GM04503 (cell line): ENCODE measurements at places on chromosomes 16 and 17.

DNA sequence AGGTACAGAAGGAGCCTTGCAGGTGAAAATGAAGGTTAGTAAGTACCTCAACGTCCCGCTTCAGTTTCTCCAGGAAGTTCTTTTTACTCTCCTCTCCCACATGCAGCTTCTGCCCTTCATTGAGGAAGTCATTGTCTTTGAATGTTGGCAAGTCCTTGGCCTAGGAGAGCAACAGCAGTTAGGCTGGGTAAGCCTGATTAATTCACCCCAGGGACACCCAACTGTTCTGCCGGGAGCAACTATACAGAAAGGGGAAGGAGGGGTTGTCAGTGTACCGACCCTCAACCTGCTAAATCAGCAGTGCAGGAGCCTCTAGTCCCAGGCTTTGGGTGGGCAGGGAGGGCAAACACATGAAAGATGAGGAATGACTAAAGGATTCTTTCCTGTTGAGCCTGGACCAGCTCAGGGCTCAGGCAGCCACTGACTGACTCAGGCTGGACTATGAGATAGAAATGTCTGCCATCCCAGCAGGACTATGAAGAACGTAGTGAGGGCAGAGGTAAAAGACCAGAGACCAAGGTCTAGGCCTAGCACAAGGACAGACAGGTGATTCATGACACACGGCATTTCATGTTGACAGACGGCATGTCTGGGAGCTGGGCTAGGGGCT lies 21.6 kb downstream of the PIP4K2B start:
- no peak for DNase-seq

DNA sequence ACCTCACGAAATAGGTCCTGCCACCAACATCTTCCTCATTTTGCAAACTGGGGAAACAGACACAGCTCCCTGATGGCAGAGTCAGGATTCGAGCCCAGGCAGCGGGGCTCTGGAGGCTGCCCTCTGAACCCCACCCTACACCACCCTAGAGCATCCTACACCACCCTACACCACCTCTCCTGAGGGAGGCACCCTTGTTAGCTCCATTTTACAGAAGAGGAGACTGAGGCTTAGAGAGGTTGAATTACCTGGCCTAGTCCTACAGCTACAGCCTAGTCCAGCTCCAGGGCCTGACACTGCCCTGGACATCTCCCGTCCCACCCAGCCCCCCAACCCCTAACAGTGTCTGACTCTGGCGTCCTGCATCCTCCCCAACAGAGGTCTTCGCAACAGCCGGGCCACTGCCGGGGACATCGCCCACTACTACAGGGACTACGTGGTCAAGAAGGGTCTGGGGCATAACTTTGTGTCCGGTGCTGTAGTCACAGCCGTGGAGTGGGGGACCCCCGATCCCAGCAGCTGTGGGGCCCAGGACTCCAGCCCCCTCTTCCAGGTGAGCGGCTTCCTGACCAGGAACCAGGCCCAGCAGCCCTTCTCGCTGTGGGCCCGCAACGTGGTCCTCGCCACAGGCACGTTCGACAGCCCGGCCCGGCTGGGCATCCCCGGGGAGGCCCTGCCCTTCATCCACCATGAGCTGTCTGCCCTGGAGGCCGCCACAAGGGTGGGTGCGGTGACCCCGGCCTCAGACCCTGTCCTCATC lies 3.2 kb upstream of the NECAB2 start:
- no peak for DNase-seq

DNA sequence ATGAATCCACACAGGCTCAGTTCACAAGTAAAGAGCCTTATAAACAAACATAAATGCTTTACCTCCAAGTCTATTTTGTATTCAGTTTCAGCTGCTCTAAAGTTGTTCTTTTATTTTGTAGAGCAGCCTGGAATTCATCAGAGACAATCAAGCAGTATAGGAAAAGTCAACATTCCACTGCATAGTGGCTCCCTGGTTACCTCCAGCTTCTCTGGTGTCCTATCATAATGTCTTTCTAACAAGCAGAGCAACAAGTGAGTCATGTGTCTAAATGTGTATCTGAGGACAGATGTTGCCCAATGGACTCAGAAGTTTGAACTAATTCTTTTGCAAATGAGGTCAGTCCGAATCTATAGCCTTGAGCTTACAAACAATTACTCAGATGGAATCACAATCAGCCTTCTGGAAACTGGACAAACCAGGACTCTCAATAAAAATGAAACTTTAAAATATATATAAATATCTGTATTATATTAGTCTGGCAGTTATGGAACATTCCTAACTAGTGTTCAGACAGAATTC lies 292.0 kb upstream of the TOM1L1 start:
- DNase-seq, result no peak

DNA sequence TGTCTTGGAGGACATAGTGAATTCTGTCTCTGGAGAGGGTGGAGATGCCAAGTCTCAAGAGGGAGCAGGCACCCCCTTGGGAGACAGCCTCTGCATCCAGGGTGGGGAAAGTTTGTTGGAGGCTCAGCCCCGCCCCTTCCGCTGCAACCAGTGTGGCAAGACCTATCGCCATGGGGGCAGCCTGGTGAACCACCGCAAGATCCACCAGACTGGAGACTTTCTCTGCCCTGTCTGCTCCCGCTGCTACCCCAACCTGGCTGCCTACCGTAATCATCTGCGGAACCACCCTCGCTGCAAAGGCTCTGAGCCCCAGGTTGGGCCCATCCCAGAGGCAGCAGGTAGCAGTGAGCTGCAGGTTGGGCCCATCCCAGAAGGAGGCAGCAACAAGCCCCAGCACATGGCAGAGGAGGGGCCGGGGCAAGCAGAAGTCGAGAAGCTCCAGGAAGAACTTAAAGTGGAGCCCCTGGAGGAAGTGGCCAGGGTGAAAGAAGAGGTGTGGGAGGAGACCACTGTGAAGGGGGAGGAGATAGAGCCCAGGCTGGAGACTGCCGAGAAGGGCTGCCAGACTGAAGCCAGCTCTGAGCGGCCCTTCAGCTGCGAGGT lies 5.2 kb downstream of the ZNF646 start:
- no peak for DNase-seq

DNA sequence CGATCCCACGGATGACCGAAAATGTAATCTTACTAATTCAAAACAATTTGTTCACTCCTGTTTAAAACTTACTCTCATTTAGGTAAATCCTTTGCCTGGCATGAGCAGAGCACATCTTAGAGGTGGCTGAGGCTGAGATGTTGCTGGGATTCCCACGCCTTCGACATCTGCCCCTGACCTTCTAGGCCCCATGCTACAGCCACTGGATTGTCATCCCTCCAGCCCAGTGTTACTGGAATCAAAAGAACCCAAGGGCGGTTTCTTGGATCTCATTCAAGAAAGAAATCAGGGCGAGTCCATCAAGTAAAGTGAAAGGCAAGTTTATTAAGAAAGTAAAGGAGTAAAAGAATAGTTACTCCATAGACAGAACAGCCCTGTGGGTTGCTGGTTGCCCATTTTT lies 64.5 kb upstream of the SHISA6 start:
- DNase-seq, result no peak

GRCh38 chr16:77500934-77501664 lies 66.3 kb upstream of the ADAMTS18 start:
- DNase-seq, result no peak

DNA sequence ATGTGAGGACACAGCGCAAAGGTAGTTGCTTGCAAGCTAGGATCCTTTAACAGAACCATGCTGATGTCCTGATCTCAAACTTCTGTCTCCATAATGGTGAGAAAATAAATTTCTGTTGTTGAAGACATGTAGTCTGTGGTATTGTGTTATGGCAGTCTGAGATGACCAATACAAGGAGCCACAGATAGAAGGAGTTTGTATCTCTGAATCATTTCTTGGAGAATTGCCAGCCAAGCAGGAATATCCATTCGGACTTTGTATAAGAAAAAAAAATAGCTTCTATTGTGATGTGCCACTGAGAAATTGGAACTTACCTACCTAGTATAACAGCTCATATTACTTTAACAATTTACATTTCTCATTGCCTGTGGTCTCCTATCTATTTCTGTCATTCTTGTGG lies 447.6 kb upstream of the CA10 start:
- no peak for DNase-seq

- DNase-seq, result no peak
These were observed 5.0 kb downstream of the ARMC7 start for GRCh38 chr17:75114552-75115314.

DNA sequence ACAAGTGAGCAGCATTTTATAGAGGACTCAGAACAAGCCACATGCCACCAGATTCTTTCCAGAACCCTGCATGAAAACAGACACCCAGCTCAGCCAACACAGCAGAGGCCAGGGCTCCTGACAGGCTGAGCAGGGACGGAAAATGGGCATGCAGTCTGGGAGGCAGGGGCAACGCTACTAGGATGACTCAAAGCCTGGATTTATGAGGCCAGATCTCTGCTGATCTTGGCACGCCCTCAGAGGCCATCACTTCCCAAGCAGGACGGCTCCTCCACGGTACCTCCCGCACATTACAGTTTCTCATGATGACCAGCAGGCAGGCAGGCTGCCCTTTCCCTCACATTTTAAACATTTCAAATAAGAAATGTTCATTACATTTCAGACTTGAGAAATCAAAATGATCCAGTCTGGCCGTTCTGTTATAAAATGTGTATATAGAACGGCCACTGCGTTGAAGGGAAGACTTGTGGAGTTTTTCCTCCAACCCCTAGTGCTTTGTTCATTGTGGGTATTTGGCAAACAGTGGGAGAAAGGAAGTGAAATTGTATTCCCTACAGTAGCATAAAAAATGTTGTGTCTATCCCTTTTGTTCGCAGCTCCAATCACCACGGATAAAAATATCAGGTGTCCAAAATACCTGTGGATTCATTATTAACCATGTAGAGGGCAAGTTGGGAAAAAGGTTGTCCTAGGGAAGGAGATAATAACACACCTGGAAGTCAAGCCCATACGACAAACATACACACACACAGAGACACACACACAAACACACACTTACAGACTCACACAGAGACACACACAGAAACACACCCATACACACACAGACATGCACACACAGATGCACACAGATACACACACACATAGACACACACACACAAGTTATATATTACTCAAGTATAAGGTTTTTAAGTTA lies 64.8 kb upstream of the ADAMTS18 start:
- DNase-seq, result no peak

- DNase-seq, result no peak
These were observed 4.0 kb downstream of the CDK10 start for GRCh38 chr16:89690392-89690901.

- no peak for DNase-seq
These were observed 24.5 kb upstream of the PHOSPHO1 start for GRCh38 chr17:49255125-49255524.

DNA sequence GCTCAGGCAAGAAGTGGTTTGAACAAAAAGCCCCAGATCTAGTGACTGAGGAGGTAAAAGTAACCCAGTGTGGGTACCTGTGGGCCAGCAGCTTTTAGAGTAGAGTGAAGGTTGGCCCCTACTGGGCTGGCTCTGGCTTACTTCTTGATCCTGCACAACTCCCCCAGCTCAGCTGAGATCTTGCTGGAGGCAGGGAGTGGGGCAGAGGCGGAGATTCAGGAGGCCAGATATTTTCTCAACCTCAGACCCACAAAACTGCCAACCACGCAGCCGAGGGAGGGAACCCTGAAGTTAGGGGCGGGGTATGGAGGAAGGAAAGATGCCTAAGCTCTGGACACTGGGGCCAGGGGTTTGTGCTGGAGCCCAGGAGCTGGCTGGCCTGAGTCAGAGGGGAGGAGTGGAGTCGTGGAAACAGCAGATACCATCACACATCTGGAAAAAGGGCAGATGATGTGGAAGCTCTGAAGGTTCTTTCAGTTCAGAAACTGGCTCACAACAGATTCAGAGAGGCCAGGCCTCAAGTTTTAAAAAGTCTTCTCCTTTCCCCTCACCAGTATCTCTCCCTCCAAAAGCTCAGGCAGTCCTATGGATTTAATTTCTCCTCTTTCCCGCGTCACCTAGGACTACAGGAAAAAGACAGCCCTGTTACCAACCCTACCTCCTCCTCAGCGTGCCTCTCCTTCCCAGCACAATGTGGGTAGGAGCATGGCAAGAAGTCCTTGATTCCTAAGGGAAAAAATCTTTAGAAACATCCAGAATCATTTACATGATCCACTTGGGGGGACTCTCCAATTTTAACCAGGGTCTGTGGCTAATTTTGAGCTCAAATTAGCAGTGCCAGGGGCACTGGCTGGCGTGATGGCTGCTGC lies 48.1 kb downstream of the MYO18A start:
- DNase-seq, result peak; percentile 80

GRCh38 chr17:62592341-62593099 lies 35.0 kb upstream of the MRC2 start:
- no peak for DNase-seq

- DNase-seq, result no peak
These were observed 14.1 kb upstream of the NUDT16L1 start for GRCh38 chr16:4679156-4679849.

GRCh38 chr16:51989637-51990230 lies 557.2 kb downstream of the TOX3 start:
- DNase-seq, result no peak

GRCh38 chr17:49110509-49110908 lies 22.1 kb upstream of the B4GALNT2 start:
- no peak for DNase-seq

DNA sequence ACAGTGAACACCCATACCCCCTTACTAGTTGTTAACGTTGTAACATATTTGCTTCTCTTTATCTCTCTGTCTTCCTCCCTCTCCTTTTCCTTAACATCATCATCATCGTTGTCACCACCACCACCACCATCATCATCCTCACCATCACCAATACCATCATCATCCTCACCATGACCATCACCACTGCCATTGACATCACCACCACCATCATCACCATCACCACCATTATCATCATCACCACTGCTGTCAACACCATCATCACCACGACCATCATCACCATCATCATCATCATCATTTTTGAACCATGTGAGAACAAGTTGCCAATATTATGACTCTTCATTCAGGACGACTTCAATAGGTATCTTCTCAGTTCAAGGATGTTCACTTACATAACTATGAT lies 35.5 kb downstream of the SHISA6 start:
- DNase-seq, result no peak

DNA sequence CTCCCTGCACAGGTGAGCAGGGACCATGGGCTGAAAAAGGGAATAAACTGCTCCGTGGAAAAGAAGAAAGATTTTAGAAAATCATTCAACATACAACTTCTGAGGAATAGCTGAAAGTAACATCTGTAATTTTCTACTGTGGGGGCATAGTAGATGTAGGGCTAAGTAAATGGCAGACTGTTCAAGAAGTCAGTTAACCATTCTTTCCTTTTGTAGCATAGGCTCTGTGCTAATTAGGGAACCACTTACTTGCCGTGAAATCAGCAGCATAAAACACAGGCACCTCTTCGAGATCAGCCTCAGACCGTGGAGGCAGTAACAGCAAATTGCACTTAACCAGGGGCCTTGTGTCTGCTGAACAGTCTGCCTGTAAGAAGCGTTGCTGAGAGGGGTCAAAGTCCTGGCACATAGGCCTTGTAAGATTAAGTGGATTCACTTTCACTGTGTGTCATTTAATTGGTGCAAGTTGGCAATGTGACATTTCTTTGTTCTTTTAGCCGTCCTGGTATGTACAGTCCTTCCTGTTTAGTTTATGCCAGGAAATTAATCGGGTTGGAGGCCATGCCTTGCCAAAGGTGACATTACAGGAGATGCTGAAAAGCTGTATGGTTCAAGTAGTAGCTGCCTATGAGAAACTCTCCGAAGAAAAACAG lies 10.4 kb downstream of the COG1 start:
- DNase-seq, result no peak

GRCh38 chr17:7589891-7590691 lies at the start of gene SOX15:
Gene SOX15 (minus strand): TSS chr17:7590094. CDS start chr17:7589676, 418 bp downstream.
- no peak for DNase-seq

- peak; percentile 23 for DNase-seq
These were observed 53.9 kb downstream of the AIPL1 start for GRCh38 chr17:6380915-6381438.

GRCh38 chr16:89498839-89499238 lies 8.5 kb upstream of the ANKRD11 start:
- peak; percentile 78 for DNase-seq

GRCh38 chr16:85564277-85565051 lies 48.7 kb upstream of the GSE1 start:
- DNase-seq, result no peak
